Stimulated activated effector memory CD8-positive, alpha-beta T cell treated with anti-CD3 and anti-CD28 coated beads, Interleukin-12 subunit alpha, Interleukin-12 subunit beta, amount 100 ng/mL, for 72 hours (primary cell): ENCODE measurements at places on chromosomes 5 and 9.

DNA sequence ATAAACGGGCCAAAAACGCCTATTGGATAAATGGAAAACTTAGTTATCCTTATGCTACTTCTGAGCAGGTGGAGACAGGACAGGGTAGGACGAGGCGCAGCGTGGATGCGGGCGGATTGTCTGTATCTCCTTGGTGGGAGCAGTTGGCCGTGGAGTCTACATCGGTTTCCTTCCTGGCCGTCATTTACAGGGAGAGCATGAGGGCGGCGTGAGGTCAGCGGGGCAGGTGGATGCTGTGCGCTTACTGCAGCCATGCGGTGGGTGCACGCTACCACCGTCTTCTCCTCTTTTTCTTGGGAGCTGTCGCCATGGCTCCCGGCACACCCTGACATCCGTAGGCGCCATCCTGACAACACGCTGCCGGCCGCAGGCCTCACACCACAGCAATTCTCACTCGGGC is 121.3 kb downstream of the ADAMTS2 start:
- DNase-seq, result no peak

DNA sequence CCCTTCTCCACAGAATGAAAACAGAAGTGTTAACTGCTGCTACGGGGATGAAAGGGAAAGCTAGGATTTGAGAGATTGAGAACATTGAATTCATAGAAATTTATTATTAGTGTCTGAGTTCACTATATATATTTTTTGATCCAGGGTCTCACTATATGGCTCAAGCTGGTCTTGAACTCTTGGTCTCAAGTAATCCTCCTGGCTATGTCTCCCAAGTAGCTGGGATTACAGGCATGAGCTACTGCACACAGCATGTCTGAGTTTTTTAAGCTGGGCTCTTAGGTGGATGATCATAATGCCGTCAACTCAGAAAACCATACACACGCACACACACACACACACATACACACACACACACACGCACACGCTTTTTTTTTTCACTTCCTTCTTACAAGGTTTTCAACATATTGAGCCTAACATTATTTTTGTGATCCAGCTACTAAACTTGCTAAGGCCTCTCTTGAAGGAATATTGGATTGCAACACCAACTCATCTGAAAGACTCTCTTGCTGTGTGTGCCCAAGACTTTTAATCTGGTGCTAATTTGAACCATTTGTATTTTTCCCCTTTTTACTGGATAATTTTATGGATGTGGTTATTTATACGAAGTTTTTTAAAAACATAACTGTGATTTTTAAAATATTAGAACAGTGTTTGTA is 1045.4 kb downstream of the DTWD2 start:
- DNase-seq, result no peak

DNA sequence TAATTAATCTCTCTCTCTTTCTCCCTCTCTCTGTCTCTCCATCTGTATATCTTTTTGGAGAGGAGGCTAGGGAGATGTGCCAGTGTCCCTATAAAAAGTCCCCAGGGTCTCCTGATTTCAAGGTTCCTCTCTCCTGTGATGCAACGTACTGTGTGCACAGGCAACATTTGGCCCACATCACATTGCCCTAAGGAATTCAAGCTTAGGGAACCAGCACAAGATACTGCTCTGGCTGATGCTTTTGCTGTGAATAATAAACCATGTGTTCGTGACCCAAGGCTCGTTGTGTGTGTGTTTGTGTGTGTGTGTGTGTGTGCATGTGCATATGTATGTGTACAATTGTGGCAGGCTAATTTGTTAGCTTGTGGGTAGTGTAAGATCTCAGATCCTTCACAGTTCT is 9.7 kb downstream of the SPATA9 start:
- DNase-seq, result no peak

DNA sequence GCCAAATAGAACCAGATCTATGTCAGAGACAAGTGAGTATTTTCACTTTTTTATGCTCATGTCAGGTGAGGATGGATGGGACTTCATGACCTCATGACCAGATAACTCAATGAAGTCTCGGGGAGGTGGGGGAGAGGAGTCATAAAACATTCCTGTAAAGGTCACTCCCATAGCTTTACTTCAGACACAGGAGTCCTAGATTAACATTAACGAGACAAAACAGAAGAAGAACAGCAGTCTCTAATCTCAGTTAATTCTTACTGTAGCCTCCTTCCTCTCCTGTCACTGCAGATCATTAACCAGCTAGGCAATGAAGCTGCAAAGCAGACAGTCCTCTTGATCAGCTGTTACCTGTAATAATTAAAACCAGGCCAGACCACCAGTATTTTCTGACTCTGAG is 11.2 kb downstream of the CRHBP start:
- DNase-seq, result no peak

GRCh38 chr5:136513430-136513829 is 148.1 kb upstream of the TRPC7 start:
- no peak for DNase-seq

- DNase-seq, result no peak
Observed at GRCh38 chr5:81450940-81451339, 57.0 kb upstream of the ACOT12 start.

DNA sequence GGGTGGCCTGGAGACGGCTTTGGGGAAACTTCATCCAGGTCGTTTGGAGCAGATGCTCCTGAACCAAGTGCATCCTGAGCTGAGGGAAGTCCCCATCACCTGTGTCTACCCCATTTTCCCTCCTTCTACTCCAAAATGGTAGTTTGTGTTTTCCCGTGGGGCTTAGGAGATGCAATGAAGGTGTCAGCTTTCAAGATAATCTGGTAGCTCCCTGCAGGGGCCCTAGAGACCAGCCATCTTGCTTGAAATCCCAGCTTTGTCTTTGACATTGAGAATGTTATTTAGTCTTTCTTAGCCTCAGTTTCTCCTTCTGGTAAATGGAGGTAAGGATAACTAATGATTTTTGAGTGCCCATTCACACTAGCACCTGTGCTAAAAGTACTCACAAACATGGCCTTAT is 77.4 kb downstream of the WWC1 start:
- DNase-seq, result no peak

DNA sequence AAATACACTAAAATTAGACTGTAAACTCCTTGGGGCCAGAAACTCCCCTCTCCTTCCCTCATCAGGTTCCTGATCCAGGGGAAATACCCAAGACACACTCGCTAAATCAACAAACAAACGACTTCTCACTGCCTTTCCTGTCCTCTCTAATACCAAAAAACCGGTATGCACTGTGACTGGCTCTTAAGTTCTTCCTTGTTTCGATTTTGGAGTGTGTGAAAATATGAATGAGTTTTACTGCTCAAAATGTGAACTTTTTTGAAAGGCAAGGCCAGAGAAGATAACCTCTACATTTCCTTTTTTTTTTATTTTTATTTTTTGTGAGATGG is 81.1 kb upstream of the EPB41L4B start:
- no peak for DNase-seq
